ENCODE measurements at places on chromosomes 11 and 22. TPM values are rescaled to one million over a fixed set of nuclear protein-coding genes. Genes with fewer than 3 reads are reported as not detected.

The PDGFB gene
- total RNA-seq, result 0.11 TPM

The SWAP70 gene
- total RNA-seq, result 44.2 TPM

The EED gene
- 19.5 TPM for total RNA-seq

The IGLL5 gene
- total RNA-seq, result not detected

The HMOX1 gene
- total RNA-seq, result 167 TPM

The POU2AF1 gene
- not detected for total RNA-seq

The ARHGAP20 gene
- total RNA-seq, result 3.6 TPM

The TRAF6 gene
- total RNA-seq, result 8.2 TPM

The NPTXR gene
- 4.6 TPM for total RNA-seq

The MYRF gene
- 0.55 TPM for total RNA-seq

The TMEM191B gene
- total RNA-seq, result 0.12 TPM

The CNTF gene
- 3.3 TPM for total RNA-seq

The CRKL gene
- 50.4 TPM for total RNA-seq

The OR8K1 gene
- total RNA-seq, result not detected

The CABP2 gene
- total RNA-seq, result not detected

The LARGE2 gene
- not detected for total RNA-seq

The CCDC73 gene
- total RNA-seq, result not detected

The DRICH1 gene
- not detected for total RNA-seq

The CCDC188 gene
- total RNA-seq, result 2.3 TPM

The TNNI2 gene
- total RNA-seq, result not detected

The CLP1 gene
- 21.9 TPM for total RNA-seq

The MEI1 gene
- total RNA-seq, result 2.1 TPM

The DCHS1 gene
- 35.2 TPM for total RNA-seq

The ZFTA gene
- total RNA-seq, result 17.5 TPM

The HTATIP2 gene
- total RNA-seq, result 25.2 TPM

The ALKBH3 gene
- 54.0 TPM for total RNA-seq

The F2 gene
- total RNA-seq, result not detected

The MS4A3 gene
- not detected for total RNA-seq

The ESAM gene
- 0.89 TPM for total RNA-seq

The BTG4 gene
- total RNA-seq, result not detected

The FAT3 gene
- 6.2 TPM for total RNA-seq

The ATG2A gene
- total RNA-seq, result 17.5 TPM

The LRRN4CL gene
- total RNA-seq, result 12.2 TPM

The AQP11 gene
- total RNA-seq, result 9.1 TPM

The FGF19 gene
- total RNA-seq, result not detected

The OR8D1 gene
- total RNA-seq, result under 0.01 TPM
